ENCODE measurements at places on chromosomes 3 and 15.

DNA sequence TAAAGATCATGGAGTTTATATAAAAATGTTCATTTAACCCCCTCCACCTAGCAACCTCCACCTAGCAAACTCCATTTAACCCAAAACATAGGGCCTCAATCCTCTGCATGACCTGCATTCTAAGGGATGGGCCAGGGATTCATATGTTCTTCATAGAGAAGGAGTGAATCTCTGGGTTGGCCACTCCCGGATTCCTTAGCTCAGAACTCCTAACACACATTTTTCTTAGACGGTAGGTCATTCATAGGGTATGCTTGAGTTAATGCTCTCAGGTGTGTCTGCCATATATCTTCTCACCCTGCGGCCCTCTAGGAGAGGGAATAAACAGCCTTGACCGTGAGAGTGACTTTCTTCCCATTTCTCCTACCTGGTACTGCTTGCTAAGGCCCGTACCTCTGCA, 102.0 kb upstream of the IGSF10 start:
- DNase-seq: no peak

DNA sequence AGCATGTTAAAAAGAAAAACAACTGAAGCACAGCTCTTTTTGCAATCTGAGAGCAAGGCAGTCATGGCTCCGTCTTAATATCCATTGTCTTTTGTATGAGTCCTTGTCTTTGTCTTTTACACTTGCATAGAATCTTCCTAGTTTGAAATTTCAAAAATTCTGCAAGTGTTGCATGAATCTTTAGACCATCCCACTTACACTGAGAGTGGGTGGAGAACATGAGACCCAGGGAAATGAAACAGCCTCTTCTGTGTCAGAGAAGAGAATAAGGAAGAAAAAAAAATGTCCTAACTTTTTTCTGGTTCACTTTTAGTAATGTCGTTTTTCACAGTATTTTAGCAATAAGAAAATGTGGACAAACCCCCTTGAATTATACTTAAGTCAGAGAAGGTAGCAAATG, 12.1 kb upstream of the DCLK3 start:
- no peak for DNase-seq

- no peak for DNase-seq
Measured at GRCh38 chr15:70348226-70348543, 250.5 kb upstream of the TLE3 start.

GRCh38 chr3:117548600-117548999, 839.0 kb downstream of the TUSC7 start:
- DNase-seq: no peak

DNA sequence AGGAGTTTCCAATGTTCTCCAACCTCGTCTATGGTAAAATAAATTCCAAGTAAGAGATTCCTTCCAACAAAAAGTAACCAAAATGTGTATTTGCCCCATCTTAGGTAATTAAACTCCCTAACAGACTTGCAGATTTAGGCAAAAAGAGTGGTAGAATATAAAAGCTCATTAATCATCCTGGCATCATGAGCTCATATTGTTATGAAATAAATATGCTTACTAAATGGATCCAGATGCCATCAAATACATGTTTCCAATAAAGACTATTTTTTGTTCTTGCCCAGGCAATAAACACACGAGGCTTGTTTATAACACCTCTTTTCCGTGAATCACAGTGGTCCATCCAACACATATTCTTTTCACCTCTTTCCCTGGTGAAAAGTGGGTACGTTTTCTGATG, 189.4 kb downstream of the THSD4 start:
- DNase-seq: no peak

GRCh38 chr3:141071681-141072260, 20.6 kb downstream of the SPSB4 start:
- no peak for DNase-seq

DNA sequence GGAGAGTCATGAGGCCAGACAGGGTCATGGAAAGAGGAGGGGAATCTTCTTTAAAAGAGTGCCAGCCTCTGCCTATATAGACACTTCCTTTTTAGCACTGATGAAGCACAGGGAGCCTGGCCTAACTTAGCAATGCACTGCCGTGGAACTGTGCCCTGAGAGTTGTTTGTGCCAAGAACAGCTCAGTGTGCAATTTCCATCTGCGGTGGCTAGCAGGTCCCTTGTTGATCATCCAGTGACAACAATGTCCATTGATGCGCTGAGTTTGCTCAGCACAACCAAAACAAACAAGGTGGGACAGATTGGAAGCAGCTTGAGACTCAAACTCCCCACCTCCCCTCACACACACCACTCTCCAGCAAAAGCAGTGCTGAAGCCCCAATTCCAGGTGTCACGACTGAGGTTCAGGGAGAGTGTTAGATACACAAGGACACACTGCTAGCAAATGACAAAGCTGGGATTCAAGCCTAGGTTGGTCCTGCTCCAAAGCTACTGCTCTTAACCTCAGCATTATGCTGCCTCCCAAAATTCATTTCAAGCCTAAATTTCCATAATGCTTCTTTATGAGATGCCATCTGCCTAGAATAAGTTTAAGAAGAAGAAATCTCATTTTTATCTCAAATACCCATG, 316.6 kb upstream of the UBE2E2 start:
- no peak for DNase-seq

DNA sequence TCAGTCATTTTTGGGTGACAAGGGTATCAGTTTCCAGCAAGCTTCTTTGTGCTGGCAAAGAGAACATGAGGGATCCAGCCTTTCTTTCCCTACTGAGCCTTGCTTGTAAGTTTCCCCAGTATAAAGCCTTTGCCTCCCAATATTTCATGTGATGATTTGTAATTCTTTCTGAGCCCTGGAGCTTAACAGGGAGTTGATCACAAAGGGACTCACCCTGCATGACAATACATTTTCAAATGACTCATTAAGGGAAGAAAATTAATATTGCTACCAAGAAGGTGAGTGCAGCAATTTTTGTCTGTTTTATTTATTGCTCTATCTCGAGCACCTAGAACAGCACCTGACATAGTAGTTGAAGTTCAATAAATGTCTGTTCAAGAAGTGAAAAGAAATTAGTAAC, 27.7 kb downstream of the OXSM start:
- no peak for DNase-seq

GRCh38 chr15:40069178-40070165, 30.5 kb upstream of the SRP14 start:
- no peak for DNase-seq

GRCh38 chr3:138717348-138717747, 108.8 kb downstream of the FAIM start:
- DNase-seq: no peak

DNA sequence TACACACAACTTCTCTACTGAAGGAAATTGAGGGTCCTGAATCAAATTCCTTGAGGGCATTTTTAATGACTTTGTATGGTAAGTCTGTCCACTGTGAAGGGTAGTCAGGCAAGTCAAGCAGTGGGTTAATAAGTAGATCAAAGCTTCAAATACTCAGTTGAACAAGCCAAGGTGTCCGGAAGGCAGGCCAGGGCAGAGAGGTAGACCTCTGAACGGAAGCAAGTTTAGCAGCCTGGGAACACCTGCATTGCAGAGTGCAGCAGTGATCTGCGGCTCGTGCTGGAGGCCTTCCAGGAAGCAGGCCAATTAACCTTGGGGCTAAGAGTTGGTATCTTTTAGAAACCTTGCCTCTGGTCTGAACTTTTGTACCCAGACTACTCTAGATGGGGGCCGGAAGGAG, 143.8 kb downstream of the LRTM1 start:
- DNase-seq: no peak

- no peak for DNase-seq
Measured at GRCh38 chr15:54131410-54131809, 153.2 kb downstream of the UNC13C start.

DNA sequence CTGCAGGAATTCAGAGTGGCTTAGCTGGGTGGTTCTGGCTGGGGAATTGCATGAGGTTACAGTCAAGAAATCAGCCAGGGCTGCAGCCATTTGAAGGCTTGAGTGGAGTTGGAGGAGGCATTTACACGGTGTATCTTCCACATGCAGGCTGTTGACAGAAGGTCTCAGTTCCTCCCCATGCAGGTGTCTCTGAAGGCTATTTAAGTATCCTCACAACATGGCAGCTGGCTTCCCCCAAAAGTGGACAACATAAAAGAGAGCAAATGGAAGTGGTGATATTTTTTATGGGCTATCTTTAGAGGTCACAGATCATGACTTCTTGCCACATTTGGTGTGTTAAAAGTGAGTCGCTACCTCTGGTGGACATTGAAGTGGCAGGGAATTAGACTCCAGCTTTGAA, 60.1 kb upstream of the SPRED1 start:
- no peak for DNase-seq

GRCh38 chr15:78207110-78207458, 27.3 kb downstream of the ACSBG1 start:
- DNase-seq: no peak

DNA sequence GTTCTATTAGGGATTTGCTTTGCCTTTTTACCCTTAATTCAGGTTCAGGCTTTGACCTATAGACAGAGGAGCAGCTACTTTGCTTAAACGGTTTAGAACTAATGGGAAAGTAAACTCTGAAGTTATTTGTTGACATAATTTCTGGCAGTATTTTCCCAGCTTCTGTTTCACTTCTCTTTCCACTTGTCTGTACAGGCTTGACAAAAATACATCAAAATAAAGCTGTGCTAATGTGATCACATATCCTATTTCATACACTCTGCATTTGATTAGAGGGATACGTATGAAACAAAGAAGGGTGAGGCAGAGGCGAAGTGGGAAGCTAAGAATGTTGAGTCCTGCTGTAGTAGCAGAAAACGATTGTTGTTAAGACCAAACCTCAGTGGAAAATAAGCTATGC, 389.1 kb upstream of the RARB start:
- no peak for DNase-seq

DNA sequence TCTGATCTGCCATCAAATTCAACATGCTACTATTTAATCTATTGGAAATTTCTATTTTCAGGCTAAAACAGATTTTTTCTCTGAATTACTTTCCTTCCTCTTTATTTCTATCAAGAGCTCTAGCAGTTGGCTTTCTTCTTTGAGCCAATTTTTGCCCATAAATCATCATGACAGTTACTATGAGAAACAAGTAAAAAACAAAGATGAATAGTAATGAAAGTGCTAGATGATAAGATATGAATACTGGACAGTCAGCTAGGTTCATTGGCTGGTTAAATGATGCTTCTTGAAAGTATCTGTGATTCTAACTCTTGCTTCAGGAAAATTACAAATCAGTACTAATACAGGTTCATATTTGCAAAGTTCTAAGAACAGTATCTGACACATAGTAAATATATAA, 38.6 kb upstream of the NANOGP8 start:
- no peak for DNase-seq

- peak; percentile 47 for DNase-seq
Measured at GRCh38 chr3:184320104-184320445, 5.7 kb downstream of the EIF4G1 start.

GRCh38 chr3:32814361-32814760, 3.4 kb upstream of the TRIM71 start:
- no peak for DNase-seq

DNA sequence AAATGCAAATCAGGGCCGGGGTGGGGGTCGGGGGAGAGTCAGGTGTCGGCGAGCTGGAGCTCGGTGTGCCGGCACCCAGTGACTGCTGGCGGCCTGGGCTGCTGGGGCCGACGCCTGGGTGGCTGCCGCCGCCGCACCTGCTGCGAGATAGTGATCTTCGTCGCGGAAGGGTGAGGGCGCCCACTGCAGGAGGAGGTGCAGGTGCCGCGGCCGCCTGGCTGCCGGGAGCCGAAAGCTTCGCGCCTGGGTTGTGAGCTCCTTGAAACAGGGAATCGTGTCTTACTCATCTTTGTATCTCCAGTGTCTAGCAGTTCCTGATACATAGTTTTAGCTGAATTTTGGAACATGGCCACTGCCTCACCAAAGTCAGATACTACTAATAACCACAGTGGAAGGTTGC, 64.0 kb upstream of the CPOX start:
- peak; percentile 7 for DNase-seq

DNA sequence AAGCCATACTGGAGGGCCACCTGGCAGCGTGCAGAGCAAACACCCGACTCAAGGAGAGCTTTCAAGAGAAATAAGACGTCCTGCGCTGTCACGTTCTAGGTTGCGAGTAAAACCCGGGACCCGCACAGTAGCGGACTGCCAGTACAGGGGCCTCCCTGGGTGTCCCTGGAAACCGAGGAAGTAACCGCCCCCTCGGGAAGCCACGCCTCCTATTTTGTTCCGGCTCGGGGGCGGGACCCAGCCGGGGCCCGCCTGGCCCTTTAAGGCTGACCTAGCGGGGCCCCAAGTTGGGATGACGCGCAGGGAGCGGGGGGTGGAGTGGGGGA, 218 bp upstream of the MAPKAPK3 start:
- peak; percentile 93 for DNase-seq

DNA sequence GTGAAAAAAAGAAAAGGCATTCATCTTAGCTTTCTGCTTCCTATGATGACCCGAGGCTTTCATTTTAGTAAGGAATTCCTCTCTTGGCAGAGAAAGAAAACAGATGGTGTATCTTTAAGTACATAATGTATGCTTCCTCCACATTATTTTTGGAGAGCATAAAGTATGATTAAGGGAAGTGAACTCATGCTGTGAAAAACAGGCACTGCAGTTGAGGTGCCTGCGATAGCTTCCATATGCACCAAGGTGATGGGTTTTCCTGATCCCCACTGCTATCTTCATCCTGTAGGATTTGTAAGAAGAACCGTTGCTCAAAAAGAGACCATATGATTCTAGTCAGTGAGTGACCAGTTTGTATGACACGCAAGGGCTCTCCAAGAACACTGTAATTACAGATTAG, 411.5 kb upstream of the MCTP2 start:
- DNase-seq: no peak

- no peak for DNase-seq
Measured at GRCh38 chr3:109772520-109772919, 435.2 kb upstream of the DPPA4 start.

- DNase-seq: no peak
Measured at GRCh38 chr15:90818251-90819210, 49.9 kb upstream of the FURIN start.

GRCh38 chr3:184154885-184155643, at the start of gene DVL3:
Gene DVL3 (plus strand): TSS chr3:184155377. CDS start chr3:184155636, 259 bp downstream.
- no peak for DNase-seq

GRCh38 chr3:194536871-194537637, 50.3 kb upstream of the ATP13A3 start:
- DNase-seq: no peak

DNA sequence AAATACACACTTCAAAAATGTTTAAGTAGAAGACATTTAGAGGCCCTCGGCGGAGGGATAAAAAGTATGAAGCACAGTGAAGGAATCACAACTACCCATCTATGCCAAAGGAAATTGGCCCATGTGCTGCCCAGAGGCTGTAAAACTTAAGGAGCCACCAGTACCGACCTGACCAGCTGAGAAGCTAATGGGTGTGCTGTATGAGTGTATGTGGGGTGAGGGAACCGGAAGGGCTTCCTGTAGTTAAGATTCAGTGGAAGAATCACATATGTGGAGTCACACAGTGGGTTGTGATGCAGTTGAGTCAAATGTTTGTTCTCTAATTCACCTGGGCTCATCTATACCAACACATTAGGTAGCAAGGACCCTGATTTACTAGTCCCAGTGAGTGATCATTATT, 516.0 kb upstream of the IL12A start:
- no peak for DNase-seq

All from stimulated activated CD4-positive, alpha-beta T cell treated with anti-CD3 and anti-CD28 coated beads, Interleukin-2, amount 100 ng/mL, for 4 hours (primary cell).